Keratinocyte (primary cell): ENCODE measurements at places on chromosomes 1 and 21. TPM values are rescaled to one million over a fixed set of nuclear protein-coding genes. Genes with fewer than 3 reads are reported as not detected.

GRCh38 chr21:32114419-32115035 is 164.3 kb downstream of the MIS18A start:
- no peak for DNase-seq

The PPIAL4G gene
- not detected in 3 replicates for polyA plus RNA-seq

DNA sequence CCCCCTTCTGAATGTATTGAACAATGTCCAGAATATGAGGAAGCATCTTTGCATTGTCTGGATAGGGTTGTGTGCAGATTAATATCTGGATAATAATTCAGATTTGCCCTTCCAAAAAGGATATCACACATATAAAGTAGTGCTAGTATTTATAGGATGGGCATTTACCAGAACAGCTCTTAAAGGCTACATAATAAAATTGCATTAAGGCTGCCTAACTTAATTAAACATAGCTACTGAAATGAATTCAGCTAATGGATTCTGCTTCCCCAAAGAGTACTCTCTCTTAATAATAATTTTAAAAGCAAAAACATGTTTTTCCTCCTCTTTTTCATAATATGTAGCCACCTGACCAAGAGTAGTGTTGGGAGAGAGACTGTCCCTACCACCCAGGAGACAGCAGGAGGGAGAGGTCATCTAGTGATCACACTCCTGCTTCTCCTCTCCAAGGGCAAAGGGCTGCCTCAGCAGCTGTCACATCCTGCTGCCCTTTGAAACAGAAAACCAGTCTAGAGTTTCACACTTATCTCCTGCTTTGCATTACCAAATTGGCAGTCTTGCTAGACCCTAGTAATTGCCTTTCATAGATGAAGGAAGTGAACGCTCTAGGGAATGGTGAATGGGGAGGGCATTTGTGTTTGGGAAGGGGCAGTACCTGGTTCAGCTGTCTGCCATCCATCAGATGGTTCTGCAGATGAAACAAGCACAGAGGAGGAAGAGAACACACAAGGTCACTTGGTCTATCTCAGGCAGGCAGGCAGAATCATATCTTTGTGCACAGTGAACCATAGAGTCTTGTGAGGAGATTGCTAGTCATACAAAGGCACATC is 29.3 kb upstream of the DDAH1 start:
- no peak for DNase-seq

DNA sequence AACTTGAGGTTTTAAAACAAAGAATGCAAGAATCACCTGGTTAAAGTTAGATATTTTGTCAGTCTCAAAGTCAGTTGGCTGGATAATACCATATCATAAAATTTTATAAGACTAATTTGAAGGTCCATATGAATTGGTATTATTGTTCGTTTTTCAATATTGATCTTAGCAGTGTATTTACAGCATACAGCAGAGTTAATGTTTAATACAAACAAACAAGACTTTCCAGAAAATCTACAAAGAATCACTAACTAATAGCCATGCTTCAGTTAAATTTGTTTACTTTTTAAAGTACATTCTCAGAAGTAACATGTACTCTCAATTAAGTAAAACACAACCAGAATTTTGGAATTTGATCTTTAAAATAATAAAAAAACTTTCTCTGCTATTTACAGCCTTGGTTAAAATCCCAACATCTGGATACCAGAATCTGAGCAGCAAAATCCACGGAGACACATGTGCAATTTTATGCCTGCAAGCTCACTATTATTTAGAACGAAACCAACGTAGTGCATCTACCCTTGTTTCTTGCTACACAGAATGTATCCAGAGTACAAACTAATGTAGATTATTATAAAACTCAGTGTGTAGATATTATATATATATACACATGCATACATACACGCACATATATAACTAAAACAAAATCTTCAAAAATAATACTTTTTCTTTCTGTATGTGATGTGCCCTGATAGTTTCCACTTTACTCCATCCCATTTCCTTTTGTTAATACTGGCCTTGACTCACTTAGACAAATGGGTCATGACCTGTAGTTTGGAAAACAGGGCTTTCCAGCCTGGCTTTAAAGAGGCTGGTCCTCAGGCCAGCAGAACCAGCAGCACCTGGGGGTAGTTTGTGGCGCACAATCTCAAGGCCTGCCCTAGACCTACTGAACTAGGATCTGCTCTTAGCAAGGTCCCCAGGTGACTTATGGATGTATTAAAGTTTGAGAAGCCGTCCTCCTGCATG is 63.6 kb upstream of the ERG start:
- no peak for DNase-seq

DNA sequence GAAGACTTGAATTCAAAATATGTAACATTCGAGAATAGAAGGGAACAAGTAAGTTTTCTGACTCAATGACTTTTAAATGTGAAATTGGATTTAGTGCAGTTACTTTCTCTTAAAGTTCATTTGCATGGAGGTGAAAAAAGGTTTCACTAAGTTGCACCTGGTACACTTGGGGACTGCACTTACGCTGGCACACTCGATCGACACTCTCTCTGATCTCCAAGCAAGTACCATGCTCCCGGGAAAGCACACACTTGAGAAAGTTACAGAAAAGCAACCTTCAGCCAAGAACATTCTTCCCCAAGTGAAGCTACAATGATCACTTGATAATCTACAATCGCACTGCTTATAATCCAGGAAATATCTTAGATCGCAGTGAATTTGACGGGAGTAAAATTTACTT is 63.1 kb downstream of the COQ8A start:
- no peak for DNase-seq

The SPRR5 gene
- 0.12 to 0.35 TPM (median 0.30 TPM) in 3 replicates for polyA plus RNA-seq

GRCh38 chr1:151475175-151475574 is 15.9 kb upstream of the POGZ start:
- DNase-seq, result no peak

- DNase-seq, result no peak
These were observed 14.0 kb upstream of the GBP5 start for GRCh38 chr1:89286549-89287180.

DNA sequence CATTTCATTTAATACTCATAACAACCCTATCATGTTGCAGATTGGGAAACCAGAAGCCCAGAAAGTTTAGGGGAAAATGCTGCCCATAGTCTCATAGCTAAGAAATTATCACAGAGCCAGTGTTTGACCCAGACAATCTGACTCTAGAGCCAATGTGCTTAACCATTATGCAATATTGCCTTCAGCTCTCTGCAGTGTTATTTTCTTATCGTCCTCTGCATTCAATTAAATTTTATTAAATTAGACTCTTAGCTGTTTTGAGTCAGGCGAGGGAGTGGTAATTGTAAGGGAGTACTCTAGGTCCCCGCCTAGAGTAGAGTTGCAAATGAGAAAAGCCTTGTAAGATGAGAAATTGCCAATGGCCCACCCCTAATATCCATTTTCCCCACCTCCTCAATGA is 191.1 kb downstream of the TTLL7 start:
- no peak for DNase-seq

The CLCNKB gene
- polyA plus RNA-seq, result 0.10 TPM in 1 of 3 replicates, not detected in the others

DNA sequence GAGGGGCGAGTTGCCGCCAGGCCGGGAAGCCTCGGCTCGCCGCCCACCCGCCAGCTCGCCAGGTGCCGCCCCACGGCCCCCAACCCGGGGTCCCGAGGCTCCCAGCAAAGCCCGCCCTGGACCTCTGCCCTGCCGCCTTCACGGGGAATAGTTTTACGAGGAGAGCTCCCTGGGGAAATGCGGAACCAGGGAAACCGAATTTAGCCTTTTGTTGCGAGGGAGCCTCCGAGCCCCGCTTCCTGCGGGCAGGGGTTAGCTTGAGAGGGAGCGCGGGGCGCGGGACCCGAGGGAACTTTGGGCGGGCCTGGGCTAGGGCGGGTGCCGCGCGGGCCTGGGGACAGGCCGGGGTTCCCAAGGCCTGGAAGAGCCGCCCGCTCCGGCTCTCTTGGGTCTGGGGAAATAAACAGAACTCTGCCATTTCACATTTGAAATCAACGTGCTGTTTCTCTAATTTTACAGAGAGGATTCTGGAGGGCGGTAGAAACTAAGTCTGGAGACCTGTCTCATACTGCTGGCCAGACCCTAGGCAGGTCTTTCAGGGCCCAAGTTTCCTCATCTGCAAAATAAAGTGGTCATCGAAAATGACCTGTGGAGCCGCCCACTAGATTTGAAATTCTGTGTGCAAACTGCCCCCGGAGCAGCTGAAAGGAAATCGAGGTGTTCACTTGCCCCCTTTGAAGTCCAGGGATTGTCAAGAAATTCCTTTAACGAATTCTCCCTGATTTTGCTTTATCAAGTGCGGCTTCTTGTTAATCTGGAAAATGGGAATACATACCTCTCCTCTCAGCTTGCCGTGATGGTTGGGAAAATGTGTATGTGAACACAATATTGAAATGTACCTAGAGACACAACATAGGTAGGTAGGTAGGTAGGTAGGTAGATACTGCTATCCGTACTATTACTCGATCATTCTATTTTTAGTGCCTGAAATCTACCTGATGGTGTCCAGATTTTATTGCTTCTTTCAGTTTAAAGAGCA is 749 bp upstream of the GLUL start:
- no peak for DNase-seq

The CCDC185 gene
- not detected in 3 replicates for polyA plus RNA-seq

The CAMK1G gene
- 0.02 TPM in 1 of 3 replicates, not detected in the others for polyA plus RNA-seq

DNA sequence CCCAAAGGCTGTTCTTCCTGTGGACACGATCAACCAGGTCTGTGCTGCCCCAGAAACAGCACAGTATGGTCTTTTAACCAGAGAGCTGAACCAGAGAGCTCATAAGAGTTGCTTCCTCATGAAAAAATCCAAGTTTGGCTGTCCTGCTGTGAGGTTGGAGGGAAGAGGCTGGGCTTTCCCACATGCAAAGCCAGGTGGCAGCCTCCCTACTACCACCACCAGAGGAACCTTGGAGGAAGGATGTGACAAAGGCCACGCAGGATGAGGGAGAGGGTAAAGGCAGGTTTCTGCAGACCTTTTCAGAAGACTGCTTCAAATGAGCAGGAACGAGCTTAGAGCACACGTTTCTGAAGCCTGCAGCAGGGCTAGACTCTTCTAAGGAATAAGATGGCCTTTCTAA is 27.1 kb downstream of the FAM78B start:
- DNase-seq, result no peak

GRCh38 chr1:244296003-244296402 is 155.7 kb downstream of the ADSS2 start:
- no peak for DNase-seq
